Activated effector memory CD4-positive, alpha-beta T cell treated with Interleukin-2 at 50 U/mL for 16 hours (primary cell): ENCODE measurements at places on chromosomes 6 and 20.

- no peak for DNase-seq
Observed at GRCh38 chr6:62889240-62889639, 322.0 kb upstream of the FKBP1C start.

DNA sequence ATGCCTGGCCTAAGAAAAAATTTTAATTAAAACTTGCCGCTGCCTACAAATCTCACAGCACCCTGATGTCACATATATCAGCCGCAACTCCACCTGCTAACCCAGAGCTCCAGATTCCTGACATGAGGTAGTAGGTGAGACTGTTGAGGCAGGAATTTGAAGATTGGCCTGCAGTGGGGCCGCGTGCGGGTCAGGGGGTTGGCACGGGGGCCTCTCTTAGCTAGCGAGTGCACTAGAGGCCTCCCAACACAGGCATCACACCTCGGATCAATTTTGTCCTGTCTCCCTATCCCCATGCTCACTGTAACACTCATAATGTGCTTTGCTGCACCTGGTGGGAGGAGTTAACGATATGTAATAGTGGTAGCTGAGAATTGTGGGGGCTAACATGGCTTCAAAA, 349.8 kb downstream of the CDC5L start:
- DNase-seq, result no peak

DNA sequence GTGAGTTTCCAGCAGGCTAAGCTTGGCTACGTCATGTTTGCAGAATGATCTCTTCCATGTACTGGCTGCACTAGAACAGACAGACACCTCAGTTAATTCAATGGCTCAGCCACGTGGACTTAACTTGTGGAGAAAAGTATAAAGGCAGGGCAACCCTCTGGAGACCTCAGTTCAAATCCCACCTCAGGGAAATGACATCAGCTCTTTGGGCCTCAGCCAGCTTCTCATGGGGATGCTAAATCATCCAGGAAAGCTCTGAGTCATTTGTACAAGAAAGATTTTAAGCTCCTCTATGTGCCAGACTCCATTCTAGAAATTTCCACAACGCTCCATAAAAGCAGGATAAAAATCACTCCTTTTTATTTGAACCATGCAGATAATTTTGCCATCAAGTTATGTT, 128.5 kb upstream of the SALL4 start:
- no peak for DNase-seq

- DNase-seq, result no peak
Observed at GRCh38 chr20:38186788-38187221, 21.7 kb upstream of the TGM2 start.

DNA sequence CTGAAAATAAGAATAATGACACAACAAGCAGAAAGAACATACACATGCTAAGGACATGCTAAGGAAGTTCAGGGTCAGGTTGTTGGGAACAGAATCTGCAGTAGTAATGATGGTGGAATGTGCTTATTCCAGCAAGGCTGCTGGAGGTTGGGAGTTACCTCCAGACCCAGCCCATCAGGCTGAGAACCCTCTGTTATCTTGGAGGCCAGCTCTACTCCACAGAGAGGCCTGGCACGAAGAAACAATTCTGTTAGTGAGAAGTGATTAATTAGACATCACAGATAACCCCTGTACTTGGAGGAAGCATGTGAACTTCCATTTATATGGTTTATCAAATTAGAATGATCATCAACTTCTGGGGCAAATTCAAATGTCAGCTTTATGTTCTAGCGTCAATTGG, 22.1 kb upstream of the ARHGAP18 start:
- DNase-seq, result no peak

DNA sequence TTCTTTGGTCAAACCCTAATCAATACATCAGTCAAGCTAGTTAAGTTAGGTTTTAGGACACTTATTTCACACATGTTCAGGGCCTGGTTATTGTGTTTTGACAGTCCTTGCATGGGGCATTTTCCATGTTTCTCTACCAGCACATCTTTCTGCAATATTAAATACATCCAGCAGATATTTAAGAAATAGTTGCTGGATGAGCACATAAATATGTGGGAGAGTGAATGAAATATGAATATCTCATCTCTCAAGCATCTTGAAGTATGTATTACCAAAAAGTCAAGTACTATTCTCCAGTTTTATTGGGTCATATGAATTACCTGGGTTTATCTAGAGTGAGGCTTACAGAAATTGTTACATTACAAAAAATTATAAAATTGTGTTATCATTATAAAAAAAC, 621.9 kb upstream of the GJE1 start:
- no peak for DNase-seq

GRCh38 chr6:144935661-144936060, 650.5 kb downstream of the UTRN start:
- no peak for DNase-seq

DNA sequence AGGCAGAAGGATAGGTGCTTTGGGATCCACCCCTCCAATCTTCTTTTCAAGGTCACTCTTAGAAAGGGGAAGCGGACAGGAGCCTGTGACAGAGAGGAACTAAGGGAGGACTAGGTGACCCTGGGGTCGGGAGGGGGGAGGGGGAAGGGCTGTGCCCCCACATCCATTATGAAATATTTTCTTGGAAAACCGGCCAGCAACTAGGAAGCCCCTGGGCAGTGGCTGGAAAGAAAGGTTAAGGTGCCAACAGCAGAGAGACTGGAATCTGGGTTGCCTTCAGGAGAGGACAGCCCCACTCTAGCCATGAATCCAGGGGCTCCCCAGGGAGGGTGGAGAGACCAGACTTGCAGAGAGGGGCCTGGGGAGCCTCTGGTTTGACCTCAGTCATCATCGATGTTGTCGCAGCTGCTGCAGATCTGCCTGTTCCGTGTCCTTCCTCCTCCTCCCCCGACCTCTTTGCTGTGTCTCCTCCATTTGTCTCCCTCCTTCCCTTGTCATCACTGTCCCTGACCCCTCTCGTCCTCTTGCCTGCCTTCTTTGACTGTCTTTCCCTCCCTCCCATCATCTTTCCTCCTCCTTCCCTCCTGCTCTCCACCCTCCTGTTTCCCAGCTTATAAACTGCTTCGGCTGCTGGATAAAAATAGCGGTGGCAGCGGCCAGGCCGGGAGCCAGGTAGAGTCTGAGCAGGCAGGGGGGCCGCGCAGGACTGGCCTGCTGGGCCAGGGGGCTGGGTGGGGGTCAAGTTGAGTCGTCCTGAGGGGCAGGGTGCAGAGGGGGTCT, 3.2 kb downstream of the SLC29A1 start:
- no peak for DNase-seq

DNA sequence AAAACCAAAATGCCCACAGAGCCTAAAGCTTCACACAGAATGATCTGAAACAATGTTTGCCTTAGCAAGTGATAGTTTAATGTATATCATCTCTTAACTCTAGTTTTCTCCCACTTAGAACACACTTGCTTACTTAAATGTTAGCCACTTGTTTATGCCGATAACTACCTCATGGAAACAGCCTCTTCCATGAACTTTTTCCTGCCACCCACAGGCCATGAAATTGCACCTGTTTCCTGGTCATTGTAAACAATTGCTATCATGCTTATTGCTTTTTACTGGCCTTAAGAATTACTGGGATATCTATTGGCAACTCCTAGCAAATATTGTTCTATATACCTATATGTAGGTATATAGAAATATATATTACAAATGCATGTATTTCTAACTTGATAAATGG, 231.1 kb downstream of the HDGFL1 start:
- no peak for DNase-seq

- DNase-seq, result no peak
Observed at GRCh38 chr20:46683011-46683667, 6.1 kb downstream of the TP53RK start.

- DNase-seq, result no peak
Observed at GRCh38 chr20:23867152-23867776, 12.3 kb downstream of the CST5 start.

GRCh38 chr6:119446115-119446554, 96.6 kb upstream of the MAN1A1 start:
- DNase-seq, result no peak

DNA sequence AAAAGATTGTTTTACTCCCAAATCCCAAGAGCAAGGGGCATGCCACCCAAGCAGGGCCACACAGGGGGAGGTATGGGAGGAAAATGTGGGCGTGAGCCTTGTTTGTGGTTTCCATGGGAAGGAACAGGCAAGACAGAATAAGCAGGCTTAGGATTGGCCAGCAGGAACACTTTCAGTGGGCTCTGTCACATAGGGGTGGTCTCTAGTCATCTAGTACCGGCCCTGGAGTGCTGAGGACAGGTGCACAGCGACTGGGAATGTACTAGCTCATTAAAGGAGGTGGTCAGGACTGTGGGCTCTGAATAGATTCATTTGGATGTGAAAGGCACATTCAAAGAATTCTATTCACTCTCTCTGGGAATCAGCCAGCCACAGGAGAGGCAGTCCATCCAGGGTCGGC, 175.6 kb downstream of the TBC1D7 start:
- DNase-seq, result no peak
